ENCODE measurements at places on chromosomes 5 and 9. TPM values are rescaled to one million over a fixed set of nuclear protein-coding genes. Genes with fewer than 3 reads are reported as not detected.

Gene ATP10B
- not detected for total RNA-seq

Gene PCA3
- not detected for total RNA-seq

Gene CNTNAP3B
- 29.5 TPM for total RNA-seq

Gene TSSK1B
- total RNA-seq, result 0.30 TPM

Gene IL17B
- total RNA-seq, result 0.59 TPM

Gene FOXD4L3
- total RNA-seq, result not detected

Gene TMEM252
- not detected for total RNA-seq

Gene OMD
- total RNA-seq, result not detected

Gene NMUR2
- not detected for total RNA-seq

Gene ST8SIA4
- 20.9 TPM for total RNA-seq

Gene TMEM174
- not detected for total RNA-seq

Gene LCN15
- total RNA-seq, result not detected

Gene UBE2QL1
- total RNA-seq, result under 0.01 TPM

Gene OTP
- total RNA-seq, result not detected

Gene F2RL2
- 5.6 TPM for total RNA-seq

Gene SLC1A1
- total RNA-seq, result 18.7 TPM

Gene MEIKIN
- not detected for total RNA-seq

Gene CDK9
- 43.1 TPM for total RNA-seq

Gene ARRDC1
- total RNA-seq, result 10.7 TPM

Gene CATSPER3
- not detected for total RNA-seq

Gene CDX1
- total RNA-seq, result not detected

Gene FOXE1
- total RNA-seq, result not detected

Gene TMEM215
- not detected for total RNA-seq

Gene DOK3
- 8.4 TPM for total RNA-seq

Gene ITGA1
- total RNA-seq, result 107 TPM

Gene PCDHB12
- 0.30 TPM for total RNA-seq

Gene PCDHGC5
- total RNA-seq, result 10.2 TPM

Measured in smooth muscle cell of the umbilical artery (primary cell).